Activated CD8-positive, alpha-beta memory T cell treated with anti-CD3 and anti-CD28 coated beads for 36 hours (primary cell): ENCODE measurements at places on chromosomes 12 and 14. TPM values are rescaled to one million over a fixed set of nuclear protein-coding genes. Genes with fewer than 3 reads are reported as not detected.

ZBTB42 gene
- 3.0 TPM for total RNA-seq

EMP1 gene
- 20.9 TPM for total RNA-seq

IRAK3 gene
- 0.21 TPM for total RNA-seq

GPR84 gene
- 0.31 TPM for total RNA-seq
